HTR-8/SVneo (cell line): ENCODE measurements at places on chromosomes 12 and 14.
A peak's percentile ranks its signal among the peaks of the same experiment; 100 is the strongest.

DNA sequence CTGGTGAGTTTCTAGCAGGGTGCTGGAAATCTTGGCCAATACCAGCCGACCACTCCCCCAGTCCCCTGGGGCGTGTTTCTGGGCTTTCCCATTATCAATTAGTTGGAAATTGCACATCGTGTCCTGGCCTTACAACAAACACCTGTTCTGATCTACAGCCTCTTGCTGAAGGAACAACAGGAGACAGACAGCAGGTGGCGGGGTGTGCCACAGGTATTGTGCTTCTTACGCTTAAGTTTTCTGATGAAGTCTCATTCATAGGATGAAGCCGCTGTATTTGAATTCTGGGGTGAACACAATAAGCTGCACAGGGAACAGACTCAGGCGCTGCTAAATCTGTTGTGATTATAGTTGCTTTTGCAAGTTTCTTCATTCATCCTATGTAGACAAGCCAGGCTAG is 703 bp downstream of the HIGD1C start:
- DNase-seq, result no peak

DNA sequence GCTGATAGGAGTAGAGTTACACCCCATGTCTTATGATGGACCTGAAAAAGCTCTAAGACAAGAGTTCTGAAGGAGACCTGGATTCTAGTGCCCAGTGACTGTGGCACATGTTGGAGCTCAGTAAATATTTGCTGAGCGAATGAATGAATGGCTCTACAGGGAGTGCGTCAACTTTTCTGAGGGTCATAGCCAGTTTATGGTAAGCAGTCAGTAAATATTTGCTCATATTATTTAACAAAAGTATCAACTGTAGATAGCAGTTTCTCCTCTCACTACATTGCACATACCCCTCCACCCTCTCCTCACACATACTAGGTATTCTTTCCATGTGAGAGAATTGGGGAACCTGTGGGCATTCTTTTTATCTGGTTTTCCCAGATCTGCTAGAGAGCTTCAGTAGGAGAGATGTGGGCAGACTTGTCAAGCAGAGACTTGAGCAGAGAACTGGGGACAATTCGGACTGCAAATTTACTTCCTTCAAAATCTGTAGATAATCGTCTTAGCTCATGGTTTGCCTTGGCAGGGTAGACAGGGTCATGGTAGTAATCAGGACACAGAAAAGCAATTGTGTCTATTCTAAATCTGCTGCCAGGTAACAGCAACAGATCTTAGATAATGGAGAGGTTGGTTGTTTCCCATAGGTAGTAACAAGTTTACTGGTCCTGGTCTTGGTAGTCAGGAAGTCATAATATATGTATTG is 5.7 kb downstream of the SLC4A8 start:
- no peak for DNase-seq

GRCh38 chr12:6201213-6201608 is 1.0 kb downstream of the CD9 start:
- peak; percentile 73 for DNase-seq

- no peak for DNase-seq
Measured at GRCh38 chr14:100695423-100695738, 31.3 kb upstream of the DLK1 start.

GRCh38 chr12:110229409-110229808 is 51.6 kb upstream of the ATP2A2 start:
- DNase-seq, result no peak

DNA sequence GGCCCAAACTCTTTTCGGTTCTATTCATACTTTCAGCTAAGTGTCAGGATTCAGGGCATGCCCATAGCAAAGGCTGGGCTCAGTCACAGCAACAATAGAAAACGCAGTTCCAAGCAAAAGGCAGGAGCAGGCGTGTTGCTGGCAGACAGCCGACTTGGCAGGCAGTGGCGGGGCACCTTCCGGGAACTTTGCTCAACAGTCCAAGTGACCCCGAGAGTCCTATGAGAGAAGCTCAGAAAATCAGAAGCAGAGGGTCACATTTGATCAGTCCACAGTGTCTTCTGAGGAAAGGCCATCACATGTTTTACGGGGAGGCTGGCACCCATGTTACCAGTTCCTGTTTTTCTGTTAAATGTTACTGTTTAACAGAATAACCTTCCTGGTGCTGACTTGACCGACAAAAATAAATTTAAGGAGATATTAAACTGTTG is 115.0 kb downstream of the DACT1 start:
- DNase-seq, result no peak

DNA sequence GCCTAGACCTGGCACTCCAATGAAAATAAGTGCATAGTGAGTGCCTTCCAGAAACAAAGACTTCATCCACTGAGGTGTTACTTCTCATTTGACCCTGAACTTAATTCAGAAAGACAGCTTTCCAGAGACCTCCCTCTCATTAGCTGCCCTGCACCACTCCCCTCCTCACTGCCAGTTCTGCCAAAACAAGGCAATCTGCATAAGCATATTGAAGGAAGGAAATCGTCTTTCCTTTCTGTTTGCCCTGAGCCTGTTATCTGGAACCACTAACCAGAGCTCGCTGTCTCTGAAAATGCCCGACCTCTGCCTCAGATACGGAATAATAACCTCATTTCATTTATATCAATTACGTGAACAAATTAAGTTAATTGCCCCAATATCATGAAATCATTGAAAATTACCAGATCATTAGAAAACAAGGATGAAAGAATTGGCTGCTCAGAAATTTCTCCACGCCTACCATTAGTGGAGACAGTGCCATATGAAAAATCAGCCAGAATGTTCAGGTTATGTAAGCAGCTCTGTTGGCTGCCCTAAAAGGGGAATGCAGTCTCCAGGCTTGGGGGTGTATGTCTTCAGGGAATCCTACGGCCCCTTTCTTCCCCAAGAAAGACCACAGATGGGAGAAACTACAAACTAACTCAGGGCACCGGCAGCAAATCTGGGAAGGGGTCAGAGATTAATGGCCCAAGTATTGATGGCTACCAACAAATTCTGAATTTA is 149.9 kb upstream of the FKBP4 start:
- DNase-seq, result no peak

DNA sequence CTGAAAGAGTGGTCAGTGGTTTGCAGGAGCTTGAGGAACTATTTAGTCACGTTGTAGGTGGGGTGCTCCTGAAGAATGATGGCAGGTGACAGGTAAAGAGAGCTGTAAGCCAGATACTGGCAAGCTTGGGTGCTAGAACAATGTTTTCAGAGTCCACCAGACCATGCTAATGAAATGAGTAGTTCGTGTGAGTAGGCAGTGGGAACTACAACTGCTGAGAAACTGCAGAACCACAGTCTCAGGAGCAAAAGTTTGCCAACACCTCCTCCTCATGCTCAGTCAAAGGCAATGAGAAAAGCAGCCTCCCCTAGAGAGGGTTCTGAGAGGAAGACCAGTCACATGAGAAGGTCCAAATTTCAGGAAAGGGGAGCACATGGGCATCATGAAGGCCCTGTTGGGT is 91.3 kb downstream of the PRKD1 start:
- DNase-seq, result no peak

DNA sequence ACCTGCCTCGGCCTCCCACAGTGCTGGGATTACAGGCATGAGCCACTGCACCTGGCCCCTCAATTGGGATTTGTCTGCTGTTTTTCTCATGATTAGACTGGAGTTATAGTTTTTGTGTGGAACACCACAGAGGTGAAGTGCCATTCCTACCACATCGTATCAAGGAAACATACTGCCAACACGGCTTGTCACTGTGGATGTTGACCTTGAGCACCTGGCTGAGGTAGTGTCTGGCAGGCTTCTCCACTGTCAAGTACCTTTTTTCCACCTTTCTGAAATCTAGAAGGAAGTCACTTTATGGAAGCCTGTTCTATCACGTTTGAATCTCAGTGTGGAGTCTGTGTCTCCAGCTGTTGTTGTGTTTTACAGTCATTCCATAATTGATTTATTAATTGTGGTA is 21.4 kb upstream of the SEL1L start:
- DNase-seq, result no peak

DNA sequence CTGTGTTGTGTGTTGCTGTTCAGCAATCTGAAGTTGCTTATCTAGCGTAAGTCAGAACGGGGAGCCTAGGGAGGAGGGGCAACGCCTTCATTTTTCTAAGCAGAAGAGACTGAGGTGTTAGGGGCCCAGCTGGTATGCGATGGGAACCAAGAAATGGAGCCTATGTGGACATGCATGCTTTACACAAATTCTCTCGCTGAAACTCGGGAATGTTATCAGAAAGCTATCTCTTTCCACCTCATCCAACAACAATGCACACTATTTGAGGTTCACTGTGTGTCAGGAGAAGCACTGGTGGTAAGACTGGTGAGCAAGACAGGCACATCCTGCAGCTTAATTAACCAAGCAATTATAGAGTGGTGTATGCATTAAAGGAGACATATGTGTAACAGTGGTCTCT is 89.7 kb downstream of the NRXN3 start:
- DNase-seq, result peak; percentile 53

- DNase-seq, result no peak
Measured at GRCh38 chr14:89787525-89787924, 167.0 kb downstream of the EFCAB11 start.

DNA sequence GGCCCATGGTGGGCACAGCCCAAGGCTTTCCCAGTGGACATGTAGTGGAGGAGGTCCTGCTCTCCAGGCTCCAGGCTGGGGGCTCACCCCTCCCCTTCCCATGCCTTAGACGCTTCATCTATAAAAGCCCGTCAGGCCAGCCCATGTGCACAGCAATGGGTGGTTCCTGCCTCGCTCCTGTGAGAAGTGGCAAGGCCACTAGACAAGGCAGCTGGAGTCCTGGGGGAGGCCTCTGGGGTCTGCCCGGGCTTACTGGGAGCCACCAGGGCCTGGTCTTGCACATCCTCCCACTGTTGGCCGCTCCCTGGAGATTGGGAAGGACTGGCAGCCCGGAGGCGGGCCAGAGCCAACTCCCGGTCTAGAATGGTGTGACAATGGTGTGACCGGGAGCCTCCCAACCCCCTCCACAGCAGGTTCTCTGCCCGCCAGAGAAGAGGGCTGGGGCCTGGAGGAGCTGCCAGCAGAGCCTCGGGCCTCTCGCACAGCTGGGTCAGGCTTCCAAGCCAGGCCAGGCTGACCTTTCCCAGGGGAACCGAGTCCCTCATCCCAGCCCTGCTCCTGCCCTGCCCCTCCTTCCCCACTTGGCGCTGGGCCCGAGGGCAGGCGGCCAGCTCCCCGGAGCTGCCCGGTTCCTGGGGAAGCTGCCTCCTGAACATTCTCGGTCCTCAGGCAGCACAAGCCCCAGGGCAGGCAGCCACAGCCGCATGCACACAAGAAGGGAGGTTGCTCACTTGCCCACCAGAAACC is 97.9 kb downstream of the RFLNA start:
- DNase-seq, result no peak

DNA sequence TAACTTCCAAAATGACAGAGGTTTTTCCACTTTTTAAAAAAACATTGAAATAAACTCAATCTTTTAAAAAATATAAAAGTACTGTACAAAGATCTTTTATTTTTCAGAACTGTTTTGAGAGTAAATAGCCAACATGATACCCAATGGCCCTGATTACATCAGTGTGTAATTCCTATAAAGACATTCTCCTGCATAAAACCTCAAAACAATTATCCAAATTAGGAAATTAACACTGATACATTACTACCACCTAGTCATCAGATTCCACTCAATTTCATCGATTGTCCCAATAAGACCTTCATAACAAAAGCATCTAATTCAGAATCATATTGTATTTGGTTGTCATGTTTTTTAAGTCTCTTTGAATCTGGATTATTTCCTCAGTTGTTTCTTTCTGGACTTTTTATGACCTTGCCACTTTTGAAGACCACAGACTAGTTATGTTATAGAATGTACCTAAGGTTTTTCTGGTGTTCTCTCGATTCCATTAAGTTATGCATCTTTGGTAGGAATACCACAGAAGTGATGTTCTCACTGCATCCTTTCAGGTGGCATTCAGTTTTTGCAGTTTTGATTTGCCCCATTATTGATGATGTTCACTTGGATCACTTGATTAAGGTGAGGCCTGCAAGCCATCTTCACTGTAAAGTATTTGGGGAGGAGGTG is 4.0 kb upstream of the YEATS4 start:
- DNase-seq, result no peak

- DNase-seq, result no peak
Measured at GRCh38 chr12:96606644-96607043, 117.3 kb downstream of the CFAP54 start.

DNA sequence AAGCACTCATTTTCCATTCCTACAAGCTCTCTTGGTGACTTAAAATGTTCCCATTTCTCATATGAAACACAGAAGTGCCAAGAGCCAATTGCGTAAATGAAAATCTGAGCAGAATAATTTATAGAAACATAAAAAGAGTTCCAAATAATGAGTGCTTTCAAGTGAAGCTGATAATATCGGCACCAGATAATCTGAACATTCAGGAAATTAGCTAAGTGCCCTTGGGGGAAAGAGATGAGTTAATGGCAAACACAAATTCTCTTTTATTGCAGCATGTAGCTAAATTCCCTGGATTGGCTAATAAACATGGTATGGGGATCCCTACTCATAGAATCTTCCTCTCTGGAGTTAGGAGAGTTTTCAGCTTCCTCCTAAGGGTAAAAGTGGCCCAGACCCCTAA is 46.7 kb downstream of the DAD1 start:
- DNase-seq, result no peak

DNA sequence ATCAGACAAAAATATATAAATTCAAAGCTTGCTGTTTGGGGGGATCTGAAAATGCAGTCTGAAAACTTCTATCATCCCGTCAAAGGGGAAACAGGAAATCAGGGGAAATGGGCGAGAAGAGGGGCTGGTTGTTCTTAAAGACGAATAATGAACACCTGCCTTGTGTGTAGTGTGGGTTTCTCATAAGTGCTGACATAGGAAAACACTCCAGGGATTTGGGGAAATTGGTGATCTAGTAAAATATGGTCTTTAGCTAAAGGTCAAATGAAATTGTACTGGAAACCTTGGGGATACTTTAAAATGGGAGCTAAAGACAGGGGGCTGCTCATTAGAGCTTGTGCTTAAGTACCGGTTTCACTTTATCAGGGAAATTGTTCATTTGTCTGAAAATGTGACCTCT is 39.6 kb upstream of the PIK3C2G start:
- no peak for DNase-seq

- no peak for DNase-seq
Measured at GRCh38 chr12:46585854-46586621, 213.5 kb upstream of the SLC38A2 start.

- no peak for DNase-seq
Measured at GRCh38 chr14:28758885-28759652, 7.5 kb upstream of the FOXG1 start.

GRCh38 chr12:49089821-49090773 is 4.5 kb downstream of the DHH start:
- no peak for DNase-seq
